ENCODE measurements at places on chromosomes 12 and 14. TPM values are rescaled to one million over a fixed set of nuclear protein-coding genes. Genes with fewer than 3 reads are reported as not detected.

KRT2 gene
- not detected for polyA plus RNA-seq

CRIP1 gene
- polyA plus RNA-seq, result 37.3 TPM

GRCh38 chr12:92065639-92066038 lies 80.0 kb downstream of the BTG1 start:
- DNase-seq, result no peak

- no peak for DNase-seq
Measured at GRCh38 chr14:54354096-54354495, 42.7 kb upstream of the CDKN3 start.
